Stimulated activated CD4-positive, alpha-beta T cell treated with anti-CD3 and anti-CD28 coated beads, Interleukin-2, amount 100 ng/mL, for 24 hours (primary cell): ENCODE measurements at places on chromosomes 11 and 22.

DNA sequence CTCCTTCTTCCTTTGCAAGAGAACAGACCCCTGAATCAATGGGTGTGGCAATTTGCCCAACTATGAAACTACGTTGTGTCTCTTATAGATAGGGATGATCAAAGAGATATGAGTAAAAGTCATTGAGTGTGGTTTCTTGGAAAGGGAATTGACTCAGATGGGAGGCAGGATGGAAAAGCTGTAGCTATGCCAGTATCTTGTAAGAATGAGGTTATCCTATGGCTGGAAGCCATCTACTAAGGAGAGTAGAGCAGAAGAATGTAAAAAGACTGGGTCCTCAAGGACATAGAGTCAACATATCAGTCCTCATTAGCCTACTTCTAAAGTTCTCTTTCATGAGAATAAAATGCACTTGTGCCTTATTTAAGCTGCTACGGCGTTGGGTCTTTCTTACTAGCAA is 78.9 kb upstream of the POU2AF2 start:
- DNase-seq: no peak

GRCh38 chr11:75714211-75714610 is 3.4 kb upstream of the MOGAT2 start:
- no peak for DNase-seq

DNA sequence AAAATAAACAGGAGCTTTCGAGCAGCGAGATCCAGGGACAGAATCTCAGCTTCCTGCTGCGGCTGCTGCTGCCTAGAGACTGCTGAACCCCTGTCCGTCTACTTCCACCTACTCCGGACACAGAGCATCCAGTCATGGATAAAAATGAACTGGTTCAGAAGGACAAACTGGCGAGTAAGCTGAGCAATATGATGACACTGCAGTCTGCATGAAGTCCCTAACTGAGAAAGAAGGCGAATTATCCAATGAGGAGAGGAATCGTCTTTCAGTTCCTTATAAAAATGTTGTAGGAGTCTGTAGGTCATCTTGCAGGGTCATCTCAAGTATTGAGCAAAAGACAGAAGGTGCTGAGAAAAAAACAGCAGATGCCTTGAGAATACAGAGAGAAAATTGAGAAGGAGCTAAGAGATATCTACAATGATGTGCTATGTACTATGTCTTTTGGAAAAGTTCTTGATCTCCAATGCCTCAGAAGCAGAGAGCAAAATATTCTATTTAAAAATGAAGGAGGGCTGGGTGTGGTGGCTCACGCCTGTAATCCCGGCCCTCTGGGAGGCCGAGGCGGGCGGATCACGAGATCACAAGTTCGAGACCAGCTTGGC is 11.1 kb upstream of the MS4A2 start:
- DNase-seq: no peak

DNA sequence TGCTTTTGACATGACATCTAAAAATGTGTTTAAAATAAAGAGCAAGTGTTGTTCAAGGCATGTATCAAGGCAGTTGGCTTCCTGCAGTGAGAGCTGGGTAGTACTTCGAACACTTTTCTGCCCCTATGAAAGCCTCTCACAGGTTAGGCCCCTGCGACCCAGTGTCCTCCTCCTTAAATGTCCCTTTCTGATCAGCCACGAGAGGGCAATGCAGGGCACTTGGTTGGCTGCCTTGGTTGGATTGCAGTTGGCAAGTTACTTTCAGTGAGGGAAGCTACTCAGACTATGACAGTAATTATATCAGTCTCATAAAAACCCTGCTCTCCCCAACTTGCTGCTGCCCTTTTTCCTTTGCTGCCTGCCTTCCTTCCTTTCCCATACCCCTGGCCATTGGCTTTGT is 743.8 kb downstream of the NTM start:
- no peak for DNase-seq

- DNase-seq: no peak
Measured at GRCh38 chr11:64729851-64730382, 6.9 kb upstream of the NRXN2 start.

- no peak for DNase-seq
Measured at GRCh38 chr22:38017272-38017920, 33.0 kb upstream of the SOX10 start.

DNA sequence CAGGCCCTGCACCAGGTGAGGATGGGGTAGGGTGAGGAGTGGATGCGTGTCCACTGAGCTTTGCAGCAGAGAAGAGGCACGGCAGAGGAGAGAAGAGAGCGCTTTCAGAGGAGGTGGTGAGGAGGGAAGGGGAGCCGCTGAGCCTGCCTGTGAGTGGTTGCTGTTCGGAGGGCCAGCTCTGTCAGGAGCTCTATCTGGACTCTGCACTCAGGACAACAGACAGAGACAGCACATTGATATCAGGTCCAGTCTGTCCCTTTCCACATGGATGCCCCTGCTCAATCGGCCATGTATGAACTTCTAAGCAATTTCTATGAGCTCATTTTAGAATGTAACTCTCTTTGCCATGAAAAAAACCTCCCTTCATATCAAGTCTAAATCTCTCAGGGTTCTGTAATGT is 158.6 kb downstream of the KIRREL3 start:
- DNase-seq: no peak

GRCh38 chr11:17073370-17074027 is 4.0 kb downstream of the RPS13 start:
- no peak for DNase-seq

DNA sequence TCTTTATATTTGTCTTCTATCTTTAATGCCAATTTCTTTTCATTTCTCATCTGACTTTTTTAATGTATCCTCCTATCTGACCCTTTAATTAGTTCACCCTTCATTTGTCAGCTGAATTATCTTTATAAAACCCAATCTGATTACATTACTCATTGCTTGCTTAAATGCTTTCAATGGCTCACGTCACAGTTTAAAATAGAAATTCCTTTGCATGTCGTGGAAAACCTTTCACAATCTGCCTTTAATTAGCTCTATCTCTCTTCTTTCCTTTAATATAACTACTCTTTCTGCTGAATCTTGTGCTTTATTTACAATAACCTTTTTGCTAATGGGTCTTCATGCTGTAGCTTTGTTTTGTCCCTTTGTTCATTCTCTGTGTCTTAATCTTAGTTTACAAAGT is 125.7 kb downstream of the DYNC2H1 start:
- DNase-seq: no peak
